LHCN-M2 (cell line): ENCODE measurements at places on chromosomes 11 and 22. TPM values are rescaled to one million over a fixed set of nuclear protein-coding genes. Genes with fewer than 3 reads are reported as not detected.

The INPP5J gene
- 0.06 TPM in 2 replicates for total RNA-seq

DNA sequence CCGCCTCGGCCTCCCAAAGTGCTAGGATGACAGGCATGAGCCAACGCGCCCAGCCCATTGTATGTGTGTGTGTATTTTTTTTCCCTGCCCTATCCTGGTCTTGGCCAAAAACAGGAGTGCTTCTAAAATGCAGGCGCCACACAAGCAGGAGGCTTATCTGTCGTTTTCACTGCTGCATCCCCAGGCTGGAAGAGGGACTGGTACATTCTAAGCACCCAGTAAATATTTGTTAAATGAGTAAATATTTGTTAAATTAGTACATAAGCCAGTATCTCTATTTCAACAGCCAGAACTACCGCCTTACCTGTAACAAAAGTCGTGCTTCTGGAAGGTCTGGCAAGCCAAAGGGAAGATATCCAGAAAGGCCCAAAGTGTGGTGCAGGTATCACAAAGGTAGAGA, 24.9 kb downstream of the ASCC2 start:
- DNase-seq = no peak

DNA sequence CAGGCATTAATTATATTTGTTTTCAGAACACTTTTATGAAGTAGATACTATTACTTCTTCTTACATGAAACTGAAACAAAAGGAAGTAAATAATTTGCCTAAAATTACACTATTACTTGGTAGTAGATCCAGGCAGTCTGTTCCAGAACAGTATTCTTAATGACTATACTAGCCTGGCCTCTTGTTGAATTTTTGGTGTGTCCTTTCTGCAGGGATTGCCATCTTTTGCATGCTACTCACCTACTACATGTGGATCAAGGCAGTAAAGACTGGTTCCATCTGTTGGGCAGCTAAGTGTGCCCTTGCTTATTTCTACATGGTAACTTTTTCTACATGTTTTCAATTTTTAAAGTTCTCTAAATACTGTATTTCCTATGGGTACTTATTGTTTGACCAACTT, 12.8 kb downstream of the STT3A start:
- no peak for DNase-seq

The OR51B2 gene
- not detected in 2 replicates for total RNA-seq

- DNase-seq = peak; percentile 69
Observed at GRCh38 chr11:118488480-118489109, 38.7 kb upstream of the TTC36 start.

The TSPO gene
- total RNA-seq = 604 and 688 TPM in 2 replicates
